ENCODE measurements at places on chromosomes 12 and 14.

- peak; percentile 74 for DNase-seq
These were observed 6.5 kb downstream of the ZBTB1 start for GRCh38 chr14:64510825-64511671.

DNA sequence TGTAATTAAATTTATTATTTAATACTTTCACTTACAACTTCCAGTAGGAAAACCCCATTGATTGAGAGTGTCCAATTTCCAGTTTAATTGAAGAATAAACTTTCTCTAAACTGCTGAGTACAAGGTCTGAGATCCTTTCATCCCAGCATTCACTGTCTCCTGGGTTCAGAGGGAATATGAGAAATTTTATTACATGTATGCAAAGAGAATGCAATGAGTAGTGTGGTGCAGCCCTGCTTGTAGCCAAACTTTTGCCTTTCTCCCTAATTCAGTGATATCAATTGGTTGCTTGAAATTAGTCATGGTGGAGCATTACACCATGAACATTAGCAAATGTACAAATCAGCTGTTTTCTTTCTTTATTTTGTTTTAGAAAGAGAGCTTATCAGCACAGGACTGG is 780.6 kb upstream of the MDGA2 start:
- DNase-seq = no peak

DNA sequence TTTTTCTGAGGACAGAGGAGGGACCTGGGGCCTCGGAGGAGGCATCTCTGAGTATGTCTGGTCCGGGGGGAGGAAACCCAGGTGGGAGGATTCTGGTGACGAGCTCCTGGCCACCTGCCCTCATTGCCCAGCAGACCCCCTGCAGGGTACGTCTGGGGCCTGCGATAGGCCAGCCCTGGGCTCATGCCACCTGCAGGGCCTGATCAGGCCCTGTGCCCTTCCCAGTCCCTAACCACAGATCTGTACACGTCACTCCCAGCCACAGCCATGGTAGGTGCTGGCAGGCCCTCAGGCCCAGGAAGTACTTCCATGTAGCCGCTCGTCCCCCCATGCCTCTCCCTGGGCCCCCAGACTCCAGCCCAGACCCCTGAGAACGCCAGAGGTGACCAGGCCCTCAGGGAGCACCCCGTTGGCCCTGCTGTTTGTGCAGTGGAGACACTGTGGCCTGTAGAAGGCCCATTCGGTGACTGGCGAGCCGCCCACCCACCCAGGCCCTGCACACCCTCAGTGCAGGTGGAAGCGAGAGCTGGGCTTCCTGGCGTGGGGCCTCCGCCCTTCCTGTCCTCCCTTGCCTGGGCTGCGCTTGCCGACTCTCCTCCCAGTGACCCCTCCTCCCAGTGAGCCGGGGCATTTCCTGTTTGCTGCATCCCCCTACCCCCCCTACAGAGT is 5.7 kb downstream of the INF2 start:
- no peak for DNase-seq

DNA sequence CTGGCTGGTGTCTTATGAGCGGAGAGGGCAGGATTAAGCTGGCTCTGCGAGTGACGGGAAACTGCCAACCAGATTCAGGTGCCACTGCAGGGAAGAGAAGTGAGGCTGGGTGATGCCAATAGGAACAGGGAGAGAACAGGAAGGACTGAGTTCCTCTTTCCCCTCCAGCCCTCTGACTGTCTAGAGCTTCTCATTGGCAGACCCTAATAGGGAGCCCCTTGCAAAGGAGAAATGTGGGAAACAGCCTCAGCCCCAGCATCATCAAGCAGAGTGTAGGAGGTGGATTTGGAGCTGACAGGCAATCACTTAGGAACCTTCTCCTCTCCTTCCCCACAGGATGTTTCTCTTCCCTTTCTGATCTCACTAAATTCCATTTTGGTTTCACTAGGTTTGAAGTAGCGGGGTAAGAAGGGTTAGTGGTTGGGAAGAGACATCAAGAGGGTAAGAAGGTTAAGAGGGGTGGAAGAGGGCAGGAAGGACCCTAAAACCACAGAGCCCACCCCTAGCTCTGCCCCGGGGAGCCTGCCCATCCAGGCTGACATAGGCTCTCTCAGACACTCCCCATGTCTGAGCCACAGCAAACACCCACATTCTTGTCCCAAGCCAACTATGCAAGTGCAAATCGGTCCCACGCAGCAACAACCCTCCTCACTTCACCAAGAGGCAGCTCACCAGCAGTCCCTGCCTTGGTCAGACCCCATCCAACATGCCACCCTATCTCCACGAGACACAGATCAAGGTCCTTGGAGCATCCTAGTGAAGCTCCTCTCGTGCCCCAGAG is 111.1 kb downstream of the STAB2 start:
- DNase-seq = no peak

DNA sequence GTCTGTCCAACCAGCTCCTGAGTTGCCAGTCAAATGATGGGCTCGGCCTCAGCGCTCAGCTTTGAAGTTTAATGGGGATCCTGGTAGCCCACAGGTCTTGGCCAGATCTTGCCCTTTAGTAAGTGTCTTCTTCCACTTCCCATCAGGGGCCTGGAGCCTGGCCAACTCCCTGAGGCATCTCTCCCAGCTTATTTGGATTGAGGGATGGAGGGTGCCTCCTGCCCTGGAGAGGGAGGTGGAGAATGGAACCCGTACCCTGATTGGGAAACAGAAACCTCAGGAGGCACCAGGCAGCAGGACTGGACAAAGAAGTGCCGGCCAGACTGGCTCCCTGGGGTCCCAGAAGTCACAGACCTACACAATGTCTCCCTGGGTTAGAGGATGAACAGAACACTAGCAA is 40.5 kb upstream of the LTBP2 start:
- DNase-seq = no peak

DNA sequence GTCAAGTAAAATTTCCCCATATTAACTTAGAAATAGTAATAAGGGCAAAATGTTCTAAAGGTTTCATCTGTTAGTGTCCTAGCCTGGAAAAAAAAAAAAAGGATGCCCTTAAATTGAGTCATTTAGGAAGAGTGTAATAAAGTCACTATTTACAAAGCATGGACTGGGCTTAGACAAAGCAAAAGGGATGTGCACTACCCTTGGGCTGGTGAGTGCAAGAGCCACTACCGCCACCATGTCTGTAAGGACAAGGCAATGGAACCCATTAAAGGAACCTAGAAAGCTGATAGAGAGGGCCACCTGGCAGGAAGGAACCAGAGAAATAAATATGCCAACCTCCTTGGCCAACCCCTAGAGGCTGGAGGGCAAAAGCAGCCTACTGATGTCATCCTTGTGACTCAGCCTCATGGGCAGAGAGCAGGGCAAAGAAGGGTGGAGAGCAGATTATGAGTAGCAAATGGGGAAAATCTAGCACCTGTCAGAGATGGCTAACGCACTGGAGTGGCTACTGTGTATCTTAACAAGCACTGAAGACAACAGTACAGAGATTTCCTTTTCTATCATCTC is 59.5 kb upstream of the FUT8 start:
- DNase-seq = no peak

GRCh38 chr14:70972107-70972976 is 65.1 kb downstream of the PCNX1 start:
- peak; percentile 84 for DNase-seq

DNA sequence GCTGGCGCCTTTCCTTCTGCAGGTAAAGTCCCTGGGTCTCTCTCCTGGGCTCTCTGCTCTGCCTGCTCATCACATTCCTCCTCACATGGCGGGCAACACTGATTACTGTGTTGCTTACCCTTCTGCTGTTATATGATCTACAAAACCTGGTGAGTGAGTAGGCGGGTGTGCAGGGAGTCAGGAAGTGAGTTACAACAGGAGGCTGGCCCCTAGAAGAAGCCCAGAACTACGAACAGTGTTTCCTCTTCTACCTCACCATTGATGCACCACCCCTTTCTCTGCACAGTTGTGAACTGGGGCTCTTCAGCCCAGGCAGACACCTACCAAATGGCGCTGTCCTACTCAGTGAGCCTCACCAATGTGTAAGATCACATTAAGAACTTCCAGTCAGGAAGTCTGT is 4.9 kb upstream of the KLHL33 start:
- DNase-seq = no peak

- no peak for DNase-seq
These were observed 210.9 kb downstream of the LRFN5 start for GRCh38 chr14:41817626-41818025.

GRCh38 chr12:21764950-21765349 is 9.6 kb downstream of the KCNJ8 start:
- no peak for DNase-seq

GRCh38 chr12:100229876-100230275 is 29.3 kb downstream of the ACTR6 start:
- DNase-seq = no peak

DNA sequence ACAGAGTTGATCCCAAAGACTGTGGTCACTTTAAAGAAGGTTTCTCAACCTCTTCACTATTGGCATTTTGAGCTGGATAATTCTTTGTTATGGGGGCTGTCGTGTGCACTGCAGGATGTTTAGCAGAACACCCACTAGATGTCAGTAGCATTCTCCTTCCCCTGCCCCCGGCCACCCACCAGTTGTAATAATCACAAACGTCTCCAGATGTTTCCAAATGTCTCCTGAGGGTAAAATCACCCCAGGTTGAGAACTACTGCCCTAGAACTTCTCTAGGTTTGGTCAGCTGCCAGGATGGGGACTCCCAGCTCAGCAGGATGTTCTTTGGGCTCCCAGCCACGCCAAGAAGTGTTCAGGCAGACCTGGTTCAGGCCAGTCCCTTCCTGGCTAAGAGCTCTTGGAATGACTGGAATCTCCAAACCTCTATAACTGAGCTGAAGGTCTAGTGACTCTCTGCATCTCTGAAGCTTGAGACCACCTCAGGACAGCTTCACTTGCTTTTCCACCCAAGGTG is 12.5 kb upstream of the AJUBA start:
- DNase-seq = no peak

- no peak for DNase-seq
These were observed 12.3 kb downstream of the NUDT4 start for GRCh38 chr12:93390031-93390430.

GRCh38 chr14:32571995-32572866 is 243.1 kb downstream of the AKAP6 start:
- no peak for DNase-seq

DNA sequence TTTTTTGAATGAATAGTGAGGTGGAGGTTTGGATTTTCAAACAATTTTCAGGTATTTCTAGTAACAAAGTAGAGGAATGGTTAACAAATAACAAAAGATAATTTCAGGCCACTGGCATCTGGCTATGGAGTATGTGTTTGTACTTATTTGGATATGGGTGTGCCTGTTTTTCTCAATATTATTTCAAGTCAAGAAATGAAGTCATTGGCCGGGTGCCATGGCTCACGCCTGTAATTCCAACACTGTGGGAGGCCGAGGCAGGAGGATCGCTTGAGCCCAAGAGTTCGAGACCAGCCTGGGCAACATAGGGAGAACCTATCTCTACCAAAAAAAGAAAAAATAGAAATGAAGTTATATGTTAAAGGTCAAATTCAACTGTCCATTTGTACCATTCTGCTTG is 13.9 kb downstream of the SLC35E3 start:
- DNase-seq = no peak

DNA sequence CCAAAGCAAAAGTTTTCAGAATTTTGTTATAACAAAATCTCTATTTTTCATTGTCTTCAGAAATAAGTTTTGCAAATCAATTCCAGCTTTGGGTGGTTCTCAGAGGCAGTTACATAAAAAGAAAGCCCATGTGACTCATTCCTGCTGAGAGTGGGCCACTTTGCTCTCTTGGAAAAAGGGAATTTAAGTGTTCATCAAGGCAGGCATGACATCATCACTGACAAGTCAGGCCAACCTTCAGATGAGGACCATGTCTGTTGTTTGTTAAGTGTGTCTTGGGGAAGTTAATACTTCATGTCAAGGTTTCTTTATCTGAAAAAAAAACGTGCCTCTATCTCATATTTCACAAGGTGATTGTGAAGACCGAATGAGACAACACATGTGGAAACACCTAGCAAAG is 519.8 kb upstream of the TMPO start:
- no peak for DNase-seq

DNA sequence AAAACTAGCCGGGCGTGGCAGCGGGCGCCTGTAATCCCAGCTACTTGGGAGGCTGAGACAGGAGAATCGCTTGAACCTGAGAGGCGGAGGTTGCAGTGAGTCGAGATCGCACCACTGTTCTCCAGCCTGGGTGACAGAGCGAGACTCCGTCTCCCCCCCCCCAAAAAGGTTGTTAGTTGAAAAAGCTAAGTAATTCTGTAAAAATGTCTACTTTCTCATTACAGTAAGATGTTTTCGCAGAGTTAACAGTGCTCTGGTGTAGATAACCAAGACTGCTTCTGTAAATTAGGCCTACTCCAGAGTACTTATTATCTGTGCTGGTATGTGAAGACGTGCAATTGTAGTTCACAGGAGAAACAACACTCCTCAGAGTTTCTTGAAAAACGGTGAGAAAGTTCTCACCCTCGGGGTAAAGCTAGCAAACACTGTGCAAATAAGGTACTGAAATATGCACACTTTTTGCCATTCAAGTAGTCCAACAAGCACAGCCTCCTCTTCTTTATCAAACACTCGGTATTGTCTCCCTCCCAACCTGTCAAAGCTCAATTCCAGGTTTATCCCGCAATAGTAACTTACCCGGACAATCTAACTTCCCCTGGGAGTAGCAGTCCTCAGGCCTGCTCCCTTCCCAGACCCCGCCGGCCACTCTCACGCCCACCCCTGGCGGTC is 974 bp downstream of the BTBD7 start:
- DNase-seq = no peak

- DNase-seq = no peak
These were observed 19.2 kb downstream of the PELI2 start for GRCh38 chr14:56137453-56137807.

DNA sequence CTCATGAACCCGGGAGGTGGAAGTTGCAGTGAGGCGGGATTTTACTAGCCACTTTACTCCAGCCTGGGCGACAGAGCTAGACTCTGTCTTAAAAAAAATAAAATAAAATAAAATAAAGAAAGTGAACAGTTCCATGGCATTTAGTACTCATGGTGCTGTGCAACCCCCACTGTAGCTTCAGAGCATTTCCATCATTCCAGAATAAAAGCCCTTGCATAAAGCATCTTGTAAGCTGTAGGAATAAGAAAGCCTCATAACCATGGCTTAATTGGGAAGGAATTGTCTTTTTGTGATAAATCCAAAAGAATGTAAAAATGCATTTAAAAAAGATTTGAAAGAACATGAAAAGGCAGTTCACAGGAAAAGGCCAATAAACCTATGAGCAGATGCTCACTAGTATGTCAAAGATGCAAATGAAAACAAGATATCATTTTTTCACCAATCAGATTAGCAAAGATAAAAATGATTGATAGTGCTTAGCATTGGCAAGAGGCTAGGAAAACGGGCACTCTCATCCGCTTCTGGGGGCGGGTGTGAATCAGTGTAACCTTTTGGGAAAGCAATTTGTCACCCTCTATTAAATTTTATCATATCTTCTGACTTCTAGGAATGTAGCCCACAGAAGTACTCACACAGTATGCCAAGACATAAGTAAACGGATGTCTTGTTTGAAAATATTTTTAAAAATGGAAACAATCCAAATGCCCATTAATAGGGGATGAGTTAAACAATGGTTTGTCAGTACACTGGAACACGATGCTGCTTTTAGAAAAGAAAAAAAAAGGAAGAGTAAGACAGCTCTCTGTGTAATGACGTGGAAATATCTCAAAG is 46.6 kb downstream of the CFAP251 start:
- DNase-seq = no peak

All from putamen (tissue), 1 donor.